NCI-H1105 treated with DMSO at 0.1 percent for 48 hours (cell line): ENCODE measurements at places on chromosomes 1 and 21.
A peak's percentile ranks its signal among the peaks of the same experiment; 100 is the strongest.

- DNase-seq, result peak; percentile 8
Measured at GRCh38 chr1:65372557-65372956, 47.9 kb upstream of the LEPR start.

- DNase-seq, result no peak
Measured at GRCh38 chr1:195981448-195982139, 626.6 kb downstream of the KCNT2 start.

- no peak for DNase-seq
Measured at GRCh38 chr1:212127221-212127620, 91.7 kb downstream of the DTL start.

- DNase-seq, result no peak
Measured at GRCh38 chr1:223739366-223740037, 27.2 kb downstream of the CAPN2 start.

- peak; percentile 34 for DNase-seq
Measured at GRCh38 chr1:202805886-202806844, 2.1 kb downstream of the KDM5B start.

DNA sequence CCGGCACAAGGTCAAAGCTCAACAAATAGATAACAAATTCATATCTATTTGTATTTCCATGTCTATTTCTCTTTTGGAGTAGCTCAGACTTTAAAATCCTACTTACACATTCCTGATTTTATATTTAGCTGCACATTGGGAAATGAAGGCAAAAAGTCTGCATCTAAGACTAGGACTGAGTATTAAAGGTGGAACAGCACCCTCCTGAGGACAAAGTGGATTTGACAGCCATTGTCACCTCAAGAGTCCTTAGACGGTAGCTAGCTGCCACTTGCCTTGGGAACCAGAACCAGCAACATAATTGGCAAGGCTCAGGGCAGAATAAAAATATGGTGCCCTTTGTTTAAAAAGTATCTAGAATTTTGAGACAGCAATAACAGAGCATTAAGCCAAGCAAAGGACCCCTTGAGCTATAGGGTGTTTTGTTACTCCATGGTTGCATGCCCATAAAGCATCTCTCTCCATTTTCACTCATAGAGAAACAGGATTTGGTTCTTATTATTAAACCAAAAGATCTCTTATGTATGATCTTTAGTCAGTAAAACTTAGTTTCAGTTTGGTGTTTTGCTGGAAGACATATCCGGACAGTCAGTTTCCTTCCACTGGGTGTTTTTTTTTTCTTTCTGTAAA is 30.0 kb upstream of the SGIP1 start:
- DNase-seq, result peak; percentile 43

GRCh38 chr1:109624201-109625010 is 4.8 kb downstream of the AMPD2 start:
- no peak for DNase-seq

- DNase-seq, result no peak
Measured at GRCh38 chr1:64757213-64757612, 12.3 kb downstream of the RAVER2 start.

DNA sequence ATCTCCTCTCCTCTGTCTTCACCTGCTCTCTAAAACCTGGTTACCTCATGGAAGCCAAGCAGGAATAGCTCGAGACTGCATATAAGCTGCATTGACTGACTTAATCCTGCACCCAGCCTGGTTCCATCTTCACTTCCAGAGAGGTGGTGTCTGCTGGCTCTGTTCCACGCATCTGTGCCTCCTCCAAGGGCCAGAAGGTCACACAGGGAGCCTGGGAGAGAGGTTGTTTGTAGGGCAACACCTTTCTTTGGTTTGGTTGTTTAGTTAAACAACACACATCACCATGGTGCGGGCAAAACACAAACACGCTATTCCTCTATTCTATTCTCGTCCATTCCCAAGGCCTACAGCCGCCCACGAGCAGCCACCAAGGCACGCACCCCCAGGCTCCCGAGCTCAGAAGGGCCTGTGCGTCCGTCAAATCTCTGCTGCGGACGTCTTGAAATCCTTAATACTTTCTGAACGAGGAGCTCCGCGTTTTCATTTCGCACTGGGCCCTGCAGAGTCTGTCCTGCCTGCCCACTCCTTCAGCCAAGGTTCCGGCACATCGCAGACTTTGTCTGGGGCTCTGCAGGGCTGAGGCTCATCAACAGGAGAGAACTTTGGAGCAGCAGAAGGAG is 116.2 kb downstream of the RIPK4 start:
- no peak for DNase-seq

- no peak for DNase-seq
Measured at GRCh38 chr1:203669739-203670138, 43.1 kb downstream of the ATP2B4 start.

- no peak for DNase-seq
Measured at GRCh38 chr1:11784256-11784992, 21.3 kb downstream of the MTHFR start.

DNA sequence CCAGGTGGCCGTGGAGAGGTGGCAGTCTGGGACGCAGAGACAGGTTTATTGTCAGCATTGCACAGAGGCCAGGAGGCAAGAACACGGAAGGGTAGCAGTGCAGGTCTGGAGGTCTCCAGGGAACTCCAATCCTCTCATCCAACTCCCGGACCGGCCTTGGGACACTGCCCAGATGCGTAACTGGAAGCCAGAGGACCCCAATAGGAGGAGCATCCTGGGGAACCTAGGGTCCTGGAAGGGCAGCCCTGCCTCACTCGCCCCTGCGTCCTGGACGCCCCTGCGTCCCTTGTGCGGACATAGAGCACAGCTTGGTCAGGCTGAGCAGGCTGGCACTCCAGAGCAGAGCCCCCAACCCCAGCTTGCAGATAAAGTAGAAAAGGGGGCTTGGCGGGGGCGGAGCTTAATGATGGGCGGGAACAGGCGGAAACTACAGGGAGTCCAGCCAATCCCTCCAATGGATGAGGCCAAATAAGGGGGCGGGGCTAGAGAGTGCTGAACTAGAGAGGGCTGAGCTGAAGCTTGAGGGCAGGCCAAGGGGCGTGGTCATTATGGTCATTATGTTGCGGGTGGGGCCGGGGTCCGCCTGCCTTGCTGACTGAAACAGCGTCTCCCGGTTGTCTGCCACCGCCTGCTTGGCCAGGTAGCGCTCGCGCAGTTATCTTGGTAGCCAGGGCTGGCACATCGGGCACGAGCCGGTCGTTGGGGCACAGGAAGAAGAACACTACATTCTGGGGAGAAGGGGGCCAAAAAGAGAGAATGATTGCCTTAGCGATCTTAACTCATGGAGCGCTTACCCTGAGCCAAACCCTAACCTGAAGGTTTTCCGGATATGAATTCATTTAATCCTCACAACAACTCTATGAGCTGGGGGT is 3.7 kb upstream of the ARHGEF19 start:
- DNase-seq, result peak; percentile 88

GRCh38 chr1:100582943-100583342 is 45.0 kb downstream of the GPR88 start:
- no peak for DNase-seq

DNA sequence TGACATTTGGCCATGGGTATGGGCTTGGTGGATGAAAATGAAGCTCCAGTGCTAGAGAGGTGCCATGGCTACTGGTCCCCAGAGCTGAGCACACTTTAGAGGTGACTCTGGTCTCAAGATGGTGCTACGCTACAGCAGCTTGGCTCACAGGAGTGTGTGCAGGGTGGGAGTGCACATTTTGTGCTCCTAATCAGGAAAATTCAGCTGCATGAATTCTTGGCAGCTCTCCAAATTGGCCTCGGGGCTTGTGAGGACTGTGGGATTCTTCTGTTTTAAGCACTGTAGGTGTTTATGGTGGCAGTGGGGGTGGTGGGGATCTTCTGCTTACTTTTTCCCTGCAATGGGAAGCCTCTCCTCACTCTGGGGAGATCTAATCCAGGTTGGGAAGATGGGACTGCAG is 17.3 kb upstream of the TIPRL start:
- peak; percentile 71 for DNase-seq

- no peak for DNase-seq
Measured at GRCh38 chr1:116916533-116917445, 7.1 kb downstream of the PTGFRN start.

DNA sequence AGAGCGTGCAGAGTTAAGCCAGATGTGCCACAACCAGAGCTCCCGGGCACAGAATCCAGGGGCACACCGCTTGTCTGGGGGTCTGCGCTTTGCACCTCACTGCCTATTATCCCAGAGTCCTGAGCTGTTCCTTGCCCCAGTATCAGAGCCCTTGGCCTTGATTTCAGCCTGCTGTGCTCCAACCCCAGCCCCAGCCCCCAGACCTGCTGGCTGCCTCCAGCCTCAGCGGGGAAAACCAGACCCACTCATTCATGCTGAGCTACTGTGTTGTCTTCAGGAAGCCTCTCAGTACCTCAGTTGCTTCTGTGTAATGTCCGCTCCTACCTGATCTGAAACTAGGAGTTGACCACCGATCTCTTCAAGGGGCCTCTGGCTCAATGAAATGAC is 1.1 kb downstream of the IKBKE start:
- DNase-seq, result no peak

DNA sequence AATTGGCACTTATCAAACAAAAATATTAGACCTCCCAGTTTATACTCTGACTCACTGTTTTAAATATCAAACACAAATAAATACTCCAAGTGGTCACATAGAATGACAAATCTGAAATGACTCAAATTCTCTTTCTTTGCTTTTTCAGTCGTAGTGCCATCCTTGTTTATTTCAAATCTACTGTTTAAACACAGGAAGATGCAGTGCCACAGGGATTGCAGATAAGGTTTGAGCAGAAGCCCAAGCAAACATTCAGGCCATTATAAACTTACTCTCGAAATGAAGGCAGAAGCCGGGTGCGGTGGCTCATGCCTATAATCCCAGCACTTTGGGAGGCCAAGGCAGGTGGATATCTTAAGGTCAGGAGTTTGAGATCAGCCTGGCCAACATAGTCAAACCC is 255.4 kb upstream of the PLXNA2 start:
- DNase-seq, result no peak

- DNase-seq, result no peak
Measured at GRCh38 chr1:206493279-206493678, 14.1 kb upstream of the RASSF5 start.

DNA sequence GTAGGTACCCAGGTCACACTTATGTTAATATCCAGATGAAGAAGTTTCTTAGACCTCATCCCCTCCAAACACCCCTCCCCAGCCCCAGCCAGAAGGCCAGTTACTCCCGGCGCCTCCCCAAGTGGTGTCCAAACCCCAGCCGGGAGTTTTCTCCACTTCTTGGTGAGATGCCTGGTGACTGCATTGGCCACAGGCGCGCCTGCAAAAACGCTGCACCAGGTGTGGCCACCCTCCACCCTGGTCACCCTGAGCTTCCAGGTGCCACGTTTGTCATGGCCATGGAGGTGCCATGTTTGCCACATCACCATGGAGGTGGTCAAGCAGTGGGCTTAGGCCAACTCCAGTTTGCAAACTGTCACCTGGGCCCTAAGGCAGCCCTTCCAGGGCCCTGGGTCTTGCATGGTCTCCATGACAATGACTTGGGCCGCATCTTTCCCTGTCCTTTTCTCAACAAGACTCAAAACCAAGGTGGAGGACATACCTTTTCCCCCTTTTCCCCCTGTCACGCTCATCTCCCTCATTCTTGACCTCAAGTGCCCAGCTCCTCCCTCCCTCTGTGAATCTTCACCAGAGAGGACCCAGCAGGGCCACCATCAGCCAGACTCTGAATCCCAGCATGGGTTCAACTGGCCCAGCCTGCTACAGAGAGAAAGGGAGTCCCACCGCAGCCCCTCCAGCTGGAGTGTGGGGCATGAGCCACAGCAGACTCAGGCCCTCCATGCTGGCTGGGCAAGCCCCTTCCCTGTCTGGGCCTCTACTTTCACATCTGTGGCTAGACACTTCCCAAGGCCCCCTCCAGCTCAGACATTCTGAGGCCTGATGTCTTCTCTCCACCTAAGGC is 125.9 kb upstream of the ZBTB40 start:
- no peak for DNase-seq

DNA sequence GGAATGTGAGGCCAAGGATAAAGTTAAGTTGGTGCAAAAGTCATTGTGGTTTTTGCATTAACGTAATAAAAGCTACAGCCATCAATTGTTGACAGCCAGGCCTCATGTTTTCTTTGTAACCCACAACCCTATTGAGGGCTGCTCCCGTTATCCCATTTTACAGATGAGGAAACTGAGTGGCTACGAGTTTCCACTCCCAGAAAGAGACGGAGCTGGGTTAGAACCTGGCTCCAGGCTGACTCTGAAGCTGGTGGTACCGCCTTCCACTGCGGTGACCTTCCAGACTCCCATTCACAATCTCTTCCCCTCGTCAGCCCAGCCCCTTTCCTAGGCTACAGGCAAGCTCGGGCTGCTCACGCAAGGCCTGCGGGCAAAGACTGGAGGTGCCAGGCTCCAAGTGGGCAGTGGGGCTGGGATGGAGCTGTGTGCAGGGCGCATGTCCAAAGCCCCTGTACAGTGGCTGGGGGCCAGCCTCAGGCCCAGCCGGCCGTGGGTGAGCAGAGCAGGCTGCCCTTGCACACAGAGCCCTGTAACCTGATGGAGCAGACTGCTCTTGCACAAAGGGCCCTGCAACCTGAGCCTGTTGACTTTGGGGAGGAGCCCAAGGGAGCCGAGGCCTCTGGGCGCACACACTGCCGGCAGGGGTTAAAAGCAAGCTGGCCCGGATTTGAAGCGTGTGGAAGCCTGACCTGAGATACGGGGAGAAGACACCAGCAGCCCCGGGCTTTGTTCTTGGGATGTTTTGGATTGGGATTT is 97.4 kb upstream of the TMPRSS2 start:
- DNase-seq, result no peak

DNA sequence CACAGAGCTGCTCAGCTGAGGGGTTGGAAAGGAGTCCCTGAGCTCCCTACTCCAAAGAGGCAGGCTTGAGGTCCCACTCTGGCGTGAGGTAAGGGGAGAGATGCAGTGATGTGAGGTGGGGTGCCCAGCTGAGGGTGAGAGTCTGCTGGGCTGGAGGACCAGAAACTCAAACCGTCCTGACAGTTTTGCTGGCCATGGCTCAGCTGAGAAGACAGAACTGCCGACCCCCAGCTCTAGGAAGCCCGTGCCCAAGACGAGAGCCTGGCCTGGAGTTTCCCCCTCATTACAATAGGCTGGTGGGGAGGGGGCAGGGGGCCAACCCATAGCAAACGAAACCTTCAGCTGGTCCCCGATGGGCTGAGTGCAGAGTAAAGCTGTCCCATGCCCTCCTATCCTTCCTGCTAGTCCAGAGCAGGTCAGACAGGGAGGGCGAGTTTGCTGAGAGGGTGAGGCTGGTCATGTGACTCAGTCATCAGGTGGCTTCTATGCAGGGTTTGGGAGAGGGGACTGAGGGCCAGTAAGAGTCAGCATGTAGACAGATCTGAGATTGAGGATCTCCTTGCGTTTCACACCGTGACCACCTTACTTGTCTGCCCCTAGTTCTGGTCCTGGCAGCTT is 129.3 kb downstream of the PRDM2 start:
- no peak for DNase-seq

GRCh38 chr1:248804771-248805681 is 20.7 kb downstream of the SH3BP5L start:
- no peak for DNase-seq

GRCh38 chr1:76351655-76352054 is 277.1 kb downstream of the ST6GALNAC3 start:
- DNase-seq, result peak; percentile 65

DNA sequence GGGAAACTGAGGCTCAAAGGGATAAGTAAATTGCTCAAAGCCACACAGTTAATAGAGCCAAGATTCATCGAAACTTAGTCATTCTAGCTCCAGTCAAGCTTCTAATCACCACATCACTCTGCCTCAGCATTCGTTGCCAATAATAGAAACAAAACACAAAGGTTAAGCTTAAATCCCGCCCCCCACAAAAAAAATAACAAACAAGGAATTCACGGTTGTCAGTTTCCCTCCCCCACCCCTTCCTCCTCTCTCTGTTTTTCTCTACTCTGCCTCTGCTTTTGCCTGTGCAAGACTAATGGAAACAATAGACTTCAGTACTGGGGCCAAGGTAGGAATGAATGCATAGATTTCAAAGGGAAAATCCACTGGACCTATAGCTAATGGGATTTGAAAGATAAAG is 70.7 kb upstream of the ZNF644 start:
- no peak for DNase-seq
